Chondrocyte (in vitro differentiated cells): ENCODE measurements at places on chromosomes 12 and 14. TPM values are rescaled to one million over a fixed set of nuclear protein-coding genes. Genes with fewer than 3 reads are reported as not detected.

DNA sequence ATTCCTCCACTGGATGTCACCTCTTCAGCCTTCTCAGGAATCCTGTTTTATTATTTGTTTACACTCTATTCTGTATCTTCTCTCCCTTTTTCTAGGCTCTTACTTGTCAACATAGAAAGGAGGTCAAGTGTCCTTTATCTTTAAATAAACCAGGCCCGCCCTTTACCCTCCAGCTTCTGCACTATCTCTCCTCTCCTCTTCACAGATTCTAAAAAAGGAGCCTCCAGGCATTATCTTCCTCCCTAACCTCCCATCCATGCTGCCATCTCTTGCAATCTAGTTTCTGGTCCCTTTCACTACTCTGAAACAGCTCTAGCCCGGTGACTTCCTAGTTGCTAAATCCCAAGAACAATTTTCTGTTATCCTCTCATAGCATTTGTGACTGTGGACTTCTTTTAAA is 24.1 kb upstream of the ARID2 start:
- no peak overlapping the region for H3K4me3 ChIP-seq
- no peak overlapping the region for H3K27ac ChIP-seq
- H3K27me3 ChIP-seq, result no peaks in the 10 kb centered on the region

DNA sequence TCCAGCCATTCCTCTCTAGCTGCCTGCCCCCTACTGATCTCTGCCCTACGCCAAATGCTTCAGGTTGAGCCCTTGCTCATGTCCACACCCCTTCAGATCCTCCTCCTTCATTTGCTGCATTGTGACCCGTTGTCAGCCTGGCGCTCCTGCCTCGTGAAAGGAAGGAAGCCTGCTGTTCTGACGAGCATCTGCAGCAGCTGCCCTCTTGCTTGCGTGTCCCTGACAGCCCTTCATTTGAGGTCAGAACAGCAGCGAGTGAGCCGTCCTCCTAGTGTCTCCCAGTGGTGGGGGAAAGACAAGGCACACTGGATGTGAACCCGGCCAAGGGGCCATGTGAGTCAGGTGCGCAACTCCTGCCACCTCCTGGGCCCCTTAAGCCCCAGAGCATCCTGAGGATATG is 3.0 kb upstream of the PIANP start:
- peaks cover 24% of the 10 kb centered on the region for H3K27me3 ChIP-seq
- H3K4me1 ChIP-seq, result peaks cover 19% of the 10 kb centered on the region
- no peak for DNase-seq
- H3K4me3 ChIP-seq, result no peak overlapping the region
- H3K36me3 ChIP-seq, result no peaks in the 10 kb centered on the region

GRCh38 chr12:51721282-51721940 is 127.1 kb downstream of the FIGNL2 start:
- no peaks in the 10 kb centered on the region for H3K4me1 ChIP-seq
- H3K27me3 ChIP-seq, result no peaks in the 10 kb centered on the region
- peaks cover 6% of the 10 kb centered on the region for H3K36me3 ChIP-seq
- H3K27ac ChIP-seq, result no peak overlapping the region

SLC5A8 gene
- total RNA-seq, result not detected in 3 replicates

GRCh38 chr12:51744957-51745356 is 103.6 kb downstream of the FIGNL2 start:
- no peaks in the 10 kb centered on the region for H3K4me1 ChIP-seq
- peaks cover 12% of the 10 kb centered on the region for H3K36me3 ChIP-seq
- no peak overlapping the region for H3K27ac ChIP-seq
- no peaks in the 10 kb centered on the region for H3K27me3 ChIP-seq
- no peak overlapping the region for H3K4me3 ChIP-seq

DNA sequence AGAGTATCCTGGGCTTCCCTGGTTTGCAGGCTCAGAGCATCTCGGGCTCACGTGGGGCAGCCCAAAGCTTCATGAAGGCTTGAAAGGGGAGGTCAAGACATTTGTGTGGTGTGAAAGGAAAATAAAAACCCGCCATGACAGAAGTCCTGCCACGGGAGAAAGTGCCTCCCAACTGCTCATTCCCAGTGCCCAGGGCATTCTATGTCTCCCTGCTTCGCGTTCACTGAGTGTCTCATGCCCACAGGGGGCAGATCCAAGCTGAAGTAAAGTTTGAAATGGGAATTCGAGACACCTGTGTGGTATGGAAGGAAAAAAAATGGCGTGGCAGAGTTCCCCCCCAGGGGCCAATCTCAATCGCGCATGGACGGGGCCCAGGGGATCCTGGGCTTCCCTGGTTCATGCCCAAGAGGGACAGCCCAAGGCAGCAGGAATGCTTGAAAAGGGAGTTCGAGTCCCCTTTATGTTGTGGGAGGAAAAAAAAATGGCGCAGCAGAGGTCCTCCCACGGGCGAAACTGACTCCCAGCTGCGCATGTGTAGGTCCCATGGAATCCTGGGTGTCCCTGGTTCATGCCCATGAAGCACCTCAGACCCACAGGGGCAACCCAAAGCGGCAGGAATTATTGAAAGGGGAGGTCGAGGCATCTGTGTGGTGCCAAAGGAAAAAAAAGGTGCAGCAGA is 576.7 kb downstream of the ALG10 start:
- H3K27ac ChIP-seq, result no peak overlapping the region
- H3K4me3 ChIP-seq, result no peak overlapping the region
- H3K4me1 ChIP-seq, result no peaks in the 10 kb centered on the region
- DNase-seq, result peak; percentile 38
- H3K36me3 ChIP-seq, result no peaks in the 10 kb centered on the region
- H3K27me3 ChIP-seq, result no peaks in the 10 kb centered on the region

- no peak overlapping the region for H3K27ac ChIP-seq
- H3K36me3 ChIP-seq, result no peaks in the 10 kb centered on the region
- no peaks in the 10 kb centered on the region for H3K27me3 ChIP-seq
- peaks cover 3% of the 10 kb centered on the region for H3K4me1 ChIP-seq
Measured at GRCh38 chr12:28683366-28683765, 465.7 kb upstream of the FAR2 start.

DNA sequence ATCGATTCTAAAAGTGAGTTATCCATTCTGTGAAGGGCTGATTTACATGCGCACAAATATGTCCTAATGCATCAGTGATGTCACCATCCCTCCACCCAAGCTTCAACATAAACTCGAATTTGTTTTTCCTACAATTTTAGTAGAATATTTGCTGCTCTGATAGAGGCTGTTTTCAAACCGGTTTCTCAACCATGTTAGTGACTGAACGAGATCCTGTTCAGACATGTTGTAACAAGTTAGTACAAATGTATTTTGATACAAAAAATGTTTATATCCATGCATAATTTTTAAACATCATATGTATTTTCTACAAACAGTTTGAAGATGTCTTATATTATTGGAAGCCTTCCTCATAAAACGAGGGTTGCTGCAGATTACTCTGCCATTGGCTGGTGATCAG is 12.7 kb upstream of the PRB2 start:
- H3K27ac ChIP-seq, result no peak overlapping the region
- no peaks in the 10 kb centered on the region for H3K27me3 ChIP-seq
- no peak overlapping the region for H3K4me3 ChIP-seq

GPR137C gene
- 0.99 to 2.6 TPM (median 1.6 TPM) in 3 replicates for total RNA-seq

GRCh38 chr12:50057896-50058670 is 687 bp downstream of the ASIC1 start:
- peak; percentile 70 for DNase-seq
- H3K27ac ChIP-seq, result no peak overlapping the region
- peaks cover 14% of the 10 kb centered on the region for H3K4me1 ChIP-seq
- peaks cover 14% of the 10 kb centered on the region for H3K27me3 ChIP-seq
- peaks cover 1% of the 10 kb centered on the region for H3K36me3 ChIP-seq

TOGARAM1 gene
- total RNA-seq, result 12.7 to 19.7 TPM (median 13.3 TPM) in 3 replicates
